ENCODE measurements at places on chromosomes 12 and 14.

GRCh38 chr12:123801573-123802178, 39.6 kb downstream of the DNAH10 start:
- DNase-seq = no peak

DNA sequence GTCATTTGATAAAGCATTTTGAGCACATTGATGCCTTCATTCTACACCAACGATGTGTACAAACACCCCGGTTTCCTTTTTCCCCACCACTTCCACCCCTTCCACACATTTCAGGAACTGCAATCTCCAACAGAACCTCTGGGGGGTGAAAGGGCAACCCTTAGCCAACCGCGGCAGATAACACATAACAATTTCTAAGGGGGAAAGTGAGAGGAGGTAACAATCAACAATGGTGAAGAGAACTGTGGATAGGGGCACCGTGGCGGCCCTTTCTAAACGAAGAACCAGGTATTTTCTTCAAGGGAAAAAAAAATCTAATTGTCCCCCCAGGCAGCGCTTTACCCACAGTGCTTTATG, 1.1 kb downstream of the KITLG start:
- no peak for DNase-seq

DNA sequence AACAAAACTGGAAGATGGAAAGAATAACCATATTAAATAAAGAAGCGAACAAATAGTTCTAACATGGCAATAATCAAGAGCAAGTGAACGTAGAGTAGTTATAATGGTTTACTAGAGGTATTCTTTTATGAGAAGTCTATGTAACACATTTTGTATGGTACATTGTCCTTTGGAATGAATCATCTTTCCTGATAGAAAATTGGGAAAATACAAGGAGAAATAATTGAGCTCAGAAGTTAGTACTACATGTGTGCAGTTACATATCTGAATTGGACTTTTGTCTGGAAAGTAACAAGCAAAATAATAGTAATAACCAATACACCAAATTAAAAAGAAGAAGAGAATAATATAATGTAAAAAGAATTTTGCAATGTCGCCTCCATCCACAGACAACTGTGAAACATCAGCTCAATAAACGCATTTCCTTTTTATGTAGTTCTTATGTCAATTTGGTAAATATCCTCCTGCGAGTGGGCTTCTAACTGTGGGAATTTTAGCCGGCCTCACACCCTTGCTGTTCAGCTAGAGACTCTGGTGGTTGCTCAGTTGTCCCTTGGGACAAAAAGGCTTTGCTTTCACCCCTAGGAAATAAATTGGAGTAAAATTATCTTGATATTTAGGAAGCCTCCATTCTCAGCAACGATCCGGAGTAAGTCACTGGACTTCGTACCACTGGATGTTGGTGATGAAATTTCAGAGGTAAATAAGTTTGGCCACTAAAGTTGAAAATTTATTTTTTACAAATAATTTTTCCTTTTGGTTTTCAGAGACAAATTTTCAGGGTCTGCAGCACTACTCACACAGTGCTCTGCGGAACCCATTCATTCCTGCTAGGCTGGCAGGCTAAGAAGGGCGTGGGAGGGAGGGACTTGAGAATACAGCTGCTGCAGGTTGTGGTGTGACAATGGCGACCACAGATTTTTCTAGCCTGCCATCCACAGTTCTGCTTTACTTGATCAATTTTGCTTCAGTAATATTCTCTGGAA, 1.1 kb upstream of the TUBA1A start:
- no peak for DNase-seq

DNA sequence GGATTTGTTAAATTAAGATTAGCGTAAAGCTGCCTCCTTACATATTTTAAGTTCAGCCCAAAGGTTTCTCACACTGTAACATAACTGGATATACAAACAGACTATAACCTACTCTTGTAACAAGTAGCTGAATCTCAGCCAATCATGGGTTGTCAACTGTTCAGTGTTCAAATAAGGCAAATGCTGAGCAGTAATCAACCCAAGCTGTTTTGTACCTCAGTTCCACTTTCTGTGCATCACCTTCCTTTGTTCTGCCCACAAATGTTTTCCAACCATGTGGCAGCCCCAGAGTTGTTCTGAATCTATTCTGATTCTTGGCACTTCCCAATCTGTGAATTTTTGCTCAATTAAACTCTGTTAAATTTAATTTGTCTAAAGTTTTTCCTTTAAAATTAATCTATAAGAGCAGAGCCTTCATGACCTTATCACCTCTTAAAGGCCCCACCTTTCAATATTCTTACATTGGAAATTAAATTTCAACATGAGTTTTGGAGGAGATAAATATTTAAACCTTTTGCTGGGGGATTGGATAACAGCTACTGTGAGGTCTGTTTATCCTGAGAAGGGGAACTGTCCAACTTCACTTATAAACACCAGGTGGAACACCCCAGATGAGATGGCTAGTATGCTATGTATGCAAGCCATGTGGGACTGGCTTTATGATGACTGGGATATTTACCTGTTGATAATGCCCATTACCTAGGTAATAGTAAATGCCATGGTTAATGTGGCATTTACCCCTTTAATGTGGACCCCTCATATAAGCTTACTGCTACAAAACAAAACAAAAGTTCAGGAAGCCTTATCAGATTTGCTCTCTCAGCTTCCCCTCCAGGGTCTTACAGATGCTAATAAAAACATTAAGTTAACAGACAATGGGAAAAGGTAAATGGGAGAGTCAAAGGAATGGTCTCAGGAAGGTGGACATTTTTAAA, 42.2 kb upstream of the ARID2 start:
- no peak for DNase-seq

DNA sequence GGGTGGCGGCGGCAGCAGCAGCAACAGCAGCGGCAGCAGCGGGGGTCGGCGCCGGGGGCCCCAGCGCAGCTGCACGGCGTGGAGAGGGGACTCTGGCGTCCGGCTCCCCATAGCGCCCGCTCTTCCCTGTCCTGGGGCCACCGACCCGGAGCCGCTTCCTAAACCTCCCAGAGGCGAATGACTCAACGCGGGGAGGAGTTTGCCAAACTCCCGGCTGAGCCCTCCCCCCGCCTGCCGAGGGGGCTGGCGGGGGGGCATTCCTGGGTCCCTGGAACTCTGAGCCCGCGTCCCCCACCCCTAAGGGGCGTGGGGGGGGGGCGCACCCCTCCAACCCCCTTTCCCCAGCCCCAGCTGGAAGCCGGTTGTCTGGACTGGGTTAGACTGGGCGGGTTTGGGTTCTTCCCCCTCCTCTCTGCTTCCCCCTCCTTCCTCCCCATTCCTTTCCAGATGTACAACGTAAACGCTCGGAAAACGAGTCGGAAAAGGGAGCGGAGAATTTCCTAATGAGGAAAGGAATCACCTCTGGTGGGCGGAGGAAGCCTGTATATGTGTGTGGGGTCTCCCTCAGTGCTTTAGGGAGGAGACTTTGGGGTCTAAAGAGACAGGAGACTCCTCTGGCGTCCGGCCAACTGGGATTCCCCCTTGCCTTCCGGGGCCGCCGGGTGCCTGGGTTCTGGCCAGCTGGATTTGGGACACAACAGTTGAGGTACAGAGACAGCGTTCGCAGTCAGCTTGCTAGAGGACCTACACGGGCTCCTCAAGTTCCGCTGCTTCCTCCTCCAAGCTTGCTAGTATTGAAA, at the start of gene ITGA5:
Gene ITGA5, minus strand, starts transcription at position 179 of the 800 bp plus-strand sequence. Its CDS starts 68 bp downstream, at position 111.
- no peak for DNase-seq

GRCh38 chr12:49293056-49293956, 1.6 kb upstream of the PRPH start:
- DNase-seq = no peak

GRCh38 chr14:57199921-57200320, 68.8 kb downstream of the EXOC5 start:
- DNase-seq = no peak

GRCh38 chr14:102893452-102893851, 29.0 kb upstream of the AMN start:
- DNase-seq = no peak

GRCh38 chr12:15988983-15989755, 78.0 kb downstream of the DERA start:
- no peak for DNase-seq

- no peak for DNase-seq
These were observed 99.1 kb downstream of the PTPN11 start for GRCh38 chr12:112517730-112518364.

- DNase-seq = no peak
These were observed 33.0 kb downstream of the BEGAIN start for GRCh38 chr14:100554082-100554677.

DNA sequence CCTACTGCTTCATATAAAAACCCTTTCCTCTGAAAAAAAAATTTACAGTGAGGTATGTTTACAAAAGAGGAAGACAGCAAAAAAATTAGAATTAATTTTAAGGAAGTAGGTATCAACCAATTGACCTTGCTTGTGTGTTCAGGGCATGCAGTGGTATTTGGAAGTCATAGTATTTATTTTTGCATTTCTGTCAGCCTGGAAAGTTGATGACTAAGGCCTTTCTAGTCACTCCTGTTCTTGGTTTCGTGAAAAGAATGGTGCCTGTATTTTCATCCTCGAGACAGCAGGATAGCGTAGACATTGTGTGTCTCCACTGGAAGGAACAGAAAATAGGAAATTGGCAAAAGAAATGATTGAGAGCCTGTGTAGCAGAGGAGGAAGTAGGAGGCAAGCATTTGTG, 24.5 kb downstream of the SLC16A7 start:
- no peak for DNase-seq

GRCh38 chr12:95859947-95860850, 1.4 kb downstream of the SNRPF start:
- DNase-seq = no peak

DNA sequence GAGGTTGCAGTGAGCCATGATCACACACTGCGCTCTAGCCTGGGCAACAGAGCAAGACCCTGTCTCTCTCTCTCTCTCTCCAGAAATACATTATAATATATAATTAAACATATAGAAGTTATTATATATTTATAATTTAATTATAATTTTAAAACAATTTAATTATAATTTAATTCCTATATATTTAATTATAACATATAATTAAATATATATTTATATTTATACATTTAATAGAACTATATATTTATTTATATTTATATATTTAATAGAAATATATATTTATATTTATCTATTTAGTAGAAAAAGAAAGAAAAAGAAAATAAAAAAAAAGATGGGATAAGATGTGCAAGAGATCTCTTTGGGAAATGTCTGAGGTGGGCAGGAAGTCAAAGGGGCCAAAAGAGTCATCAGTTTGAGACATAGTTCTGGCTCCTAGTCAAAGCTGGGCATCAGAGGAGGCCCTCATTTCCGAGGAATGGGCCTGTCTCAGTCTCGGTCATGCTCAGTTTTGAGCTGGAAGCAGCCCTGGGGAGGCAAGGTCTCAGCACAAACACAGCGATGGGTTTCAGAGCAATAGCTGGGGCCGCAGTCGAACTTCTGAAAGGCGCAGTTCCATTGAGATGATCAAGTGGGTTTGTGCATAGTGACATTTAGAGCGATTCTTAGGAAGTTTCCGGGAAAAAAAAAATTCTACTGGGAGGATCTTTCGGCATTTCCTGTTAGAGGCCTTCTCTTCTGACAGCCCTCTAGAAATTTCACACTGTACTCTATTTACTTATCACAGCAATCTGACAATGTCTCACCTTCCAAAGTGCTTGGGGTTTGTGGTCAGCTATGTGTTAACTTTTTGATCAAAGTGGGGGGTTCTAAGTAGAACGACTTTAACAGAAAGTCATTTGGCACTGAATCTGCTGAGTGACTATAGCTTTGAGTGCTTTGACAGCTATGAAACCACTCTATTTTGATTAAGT, 58.7 kb upstream of the GZMB start:
- DNase-seq = peak; percentile 88

- no peak for DNase-seq
These were observed 23.4 kb downstream of the ASPG start for GRCh38 chr14:104108570-104109541.

GRCh38 chr14:86938320-86938719, 1054.7 kb downstream of the GALC start:
- DNase-seq = no peak

GRCh38 chr12:54160769-54161480, 27.9 kb downstream of the SMUG1 start:
- no peak for DNase-seq

GRCh38 chr14:81889529-81889928, 355.9 kb upstream of the SEL1L start:
- no peak for DNase-seq

DNA sequence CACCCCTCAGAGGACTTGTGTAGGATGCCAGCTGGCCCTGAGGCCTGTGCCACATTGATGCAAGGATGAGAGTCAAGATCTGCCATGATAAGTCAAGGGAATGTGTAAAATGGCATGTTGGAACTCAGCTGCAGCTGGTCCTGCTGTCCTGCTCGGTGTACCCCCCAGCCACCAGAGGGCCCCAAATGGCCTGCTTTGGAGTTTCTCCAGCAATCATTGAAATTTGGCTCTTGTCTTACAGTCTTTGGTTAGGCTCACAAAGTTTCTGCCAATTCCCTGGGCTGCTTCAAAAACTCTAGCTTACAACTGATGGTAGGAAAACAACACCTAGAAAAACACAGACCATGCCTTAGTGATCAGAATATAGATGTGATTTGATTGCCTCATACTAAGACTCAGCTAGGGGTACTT, 76.8 kb downstream of the HSD17B6 start:
- no peak for DNase-seq

DNA sequence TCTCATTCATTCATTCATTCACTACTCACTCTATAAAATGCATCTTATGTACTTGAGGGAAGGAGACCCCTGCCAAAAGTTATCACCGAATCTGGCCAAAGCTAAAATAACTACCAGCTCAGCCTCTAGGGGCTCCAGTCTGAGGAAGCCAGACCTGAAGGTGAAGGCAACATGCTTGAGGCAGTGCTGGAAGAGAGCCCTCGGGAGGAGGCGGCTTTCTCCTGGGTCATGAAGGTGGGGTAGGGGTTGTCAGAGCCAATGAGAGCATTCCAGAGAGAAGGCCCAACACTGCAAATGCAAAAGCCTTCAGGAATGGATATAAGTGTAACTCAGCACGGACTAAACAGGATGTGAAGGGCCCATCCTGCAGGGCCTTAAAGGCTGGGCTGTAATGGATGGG, 62.4 kb downstream of the GSC start:
- DNase-seq = no peak

GRCh38 chr14:54572316-54572715, 5.4 kb downstream of the SAMD4A start:
- DNase-seq = no peak

DNA sequence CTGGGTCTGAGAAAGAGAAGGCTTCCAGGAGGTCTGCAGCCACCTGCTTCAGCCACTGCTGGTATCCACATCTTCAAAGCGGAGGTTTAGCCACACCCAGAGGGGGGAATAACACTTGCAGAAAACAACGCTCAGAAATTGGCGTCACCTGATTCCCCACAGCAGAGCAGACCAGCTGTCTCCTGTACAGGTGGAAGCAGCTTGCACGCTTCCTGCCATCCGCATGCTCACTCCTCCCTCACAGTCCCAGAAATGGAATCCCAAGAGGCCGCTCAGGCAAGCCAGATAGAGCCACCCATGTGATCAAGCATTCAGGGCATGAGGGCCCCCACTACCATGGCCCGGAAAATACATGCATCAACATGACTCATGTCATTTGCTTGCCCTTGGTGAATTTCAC, 112.2 kb upstream of the DIO3 start:
- DNase-seq = no peak

Measured in T-helper 1 cell (primary cell).